NCI-H226 (cell line): ENCODE measurements at places on chromosomes 1 and 21.
A peak's percentile ranks its signal among the peaks of the same experiment; 100 is the strongest.

- DNase-seq, result no peak
These were observed 1.7 kb upstream of the FRRS1 start for GRCh38 chr1:99768104-99768503.

- no peak for DNase-seq
These were observed 69.2 kb downstream of the PAPPA2 start for GRCh38 chr1:176531921-176532897.

DNA sequence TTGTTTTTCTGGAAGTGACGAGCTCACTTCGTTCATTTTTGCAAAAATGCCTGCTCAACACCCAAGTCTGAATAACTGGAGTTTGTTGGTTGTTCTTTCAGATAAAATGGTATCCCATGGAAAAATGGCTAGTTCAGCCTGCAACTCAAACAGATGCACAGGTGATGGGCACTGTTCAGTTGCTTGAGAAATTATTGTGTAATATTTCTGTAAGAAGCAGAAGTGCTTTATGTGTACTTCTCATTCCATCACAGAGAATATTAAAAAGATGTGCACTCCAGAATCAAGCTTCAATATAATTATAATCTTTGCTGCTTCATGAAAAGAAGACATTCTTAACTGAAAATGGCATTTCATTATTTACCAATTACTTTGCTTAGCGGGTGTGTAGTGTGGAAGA, 9.1 kb downstream of the SYT2 start:
- DNase-seq, result no peak

DNA sequence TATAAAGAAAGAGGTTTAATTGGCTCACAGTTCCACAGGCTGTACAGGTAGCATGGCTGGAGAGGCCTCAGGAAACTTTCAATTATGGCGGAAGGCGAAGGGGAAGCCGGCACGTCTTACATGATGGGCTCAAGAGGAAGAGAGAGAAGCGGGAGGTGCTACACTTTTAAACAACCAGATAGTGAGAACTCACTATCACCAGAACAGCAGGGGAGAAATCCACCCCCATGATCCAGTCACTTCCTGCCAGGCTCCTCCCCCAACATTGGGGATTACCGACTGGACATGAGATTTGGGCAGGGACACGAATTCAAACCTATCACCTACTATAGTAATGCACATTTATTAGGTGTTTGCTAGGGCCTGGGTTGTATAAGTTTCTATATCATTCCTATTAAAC, 117.8 kb downstream of the ZMYM4 start:
- no peak for DNase-seq

- no peak for DNase-seq
These were observed 79.7 kb upstream of the LPGAT1 start for GRCh38 chr1:211910113-211910884.

GRCh38 chr1:5223206-5223605, 568.8 kb downstream of the AJAP1 start:
- DNase-seq, result no peak

GRCh38 chr21:45543371-45543709, 1.1 kb upstream of the SLC19A1 start:
- no peak for DNase-seq

DNA sequence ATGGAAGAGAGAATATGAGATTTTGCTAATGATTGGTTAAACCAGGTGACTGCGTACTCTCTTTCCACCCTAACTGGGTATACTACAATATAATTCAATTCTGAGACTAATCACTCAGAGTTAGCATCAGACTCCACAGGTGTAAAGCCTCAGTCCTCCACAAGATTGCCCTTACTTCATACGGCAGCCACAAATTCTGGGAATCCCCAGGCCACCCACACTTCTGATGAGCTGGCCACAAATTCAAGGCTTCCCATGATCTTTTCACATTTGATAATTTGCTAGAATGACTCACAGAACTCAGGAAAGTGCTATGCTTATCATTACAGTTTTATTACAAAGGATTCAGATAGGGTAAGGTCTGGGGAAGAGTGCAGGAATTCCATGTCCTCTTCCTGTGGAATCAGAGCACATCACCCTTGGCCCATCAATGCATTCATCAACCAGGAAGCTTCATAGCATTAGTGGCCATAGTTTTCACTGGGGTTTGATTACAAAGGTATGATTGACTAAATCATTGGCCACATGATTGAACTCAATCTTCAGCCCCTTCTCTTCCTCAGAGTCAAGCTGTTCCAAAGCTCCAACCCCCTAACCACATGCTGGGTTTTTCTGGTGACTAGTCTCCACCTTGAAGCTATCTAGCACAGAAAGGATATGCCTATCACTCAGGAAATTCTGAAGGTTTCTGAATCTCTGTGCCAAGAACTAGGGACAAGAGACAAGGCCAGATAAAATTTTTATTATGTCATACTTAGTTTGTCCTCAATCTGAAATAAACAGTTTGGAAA, 131.7 kb downstream of the HHIPL2 start:
- peak; percentile 3 for DNase-seq

- DNase-seq, result no peak
These were observed 7.9 kb downstream of the KIF21B start for GRCh38 chr1:201015551-201016091.

DNA sequence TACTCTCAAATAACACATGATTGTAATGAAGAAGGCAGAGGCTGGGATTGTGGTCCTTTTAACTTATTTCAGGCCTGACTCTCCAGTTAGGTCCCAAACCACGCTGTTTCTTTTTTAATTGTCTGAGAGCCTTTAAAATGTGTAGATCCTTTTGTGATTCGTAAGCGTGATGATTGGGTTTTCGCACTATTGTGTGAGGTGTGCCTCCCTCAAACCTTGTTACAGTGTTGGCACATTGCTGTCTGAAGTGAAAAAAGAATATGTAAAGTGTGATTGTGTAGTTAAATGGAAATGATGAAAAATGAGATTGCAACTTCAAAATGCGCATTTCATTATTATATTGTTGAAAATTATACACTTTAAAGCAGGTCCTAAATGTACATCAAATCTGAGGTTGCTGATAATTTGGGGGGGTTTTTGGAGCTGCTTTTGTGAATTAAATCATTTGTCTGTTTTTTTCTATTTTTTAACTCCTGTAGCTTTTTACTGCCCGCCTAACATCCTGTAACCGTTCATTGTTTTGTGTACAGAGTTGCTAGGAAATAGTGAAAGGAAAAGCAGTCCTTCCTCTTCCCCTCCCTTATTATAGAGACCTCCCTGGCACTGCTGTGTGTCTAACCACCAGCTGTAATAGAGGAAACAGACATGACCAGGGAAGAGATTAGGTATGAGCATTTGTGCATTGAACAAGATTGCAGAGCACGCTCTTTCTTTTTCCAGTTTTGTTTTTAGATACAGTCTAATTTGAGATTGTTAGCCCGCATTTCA, 43.3 kb downstream of the IARS2 start:
- no peak for DNase-seq

DNA sequence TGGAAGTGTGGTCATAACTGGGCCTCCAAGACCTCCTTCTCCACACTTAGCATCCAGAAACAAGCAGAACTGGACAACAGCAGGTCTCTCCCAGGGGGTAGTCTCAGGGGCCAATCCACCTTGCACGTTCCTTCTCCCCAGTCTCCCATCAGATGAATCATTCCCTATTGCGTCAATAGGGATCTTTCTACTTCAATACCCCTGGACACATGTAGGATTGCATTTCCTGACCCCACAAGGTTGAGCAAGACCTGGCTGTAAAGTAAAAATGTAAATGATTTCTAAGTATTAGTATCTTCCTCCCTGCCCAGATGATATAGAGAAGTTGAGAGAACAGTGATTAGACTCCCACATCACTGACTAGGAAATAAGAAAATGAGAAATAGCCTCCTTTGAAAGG, 224.5 kb upstream of the CSF3R start:
- DNase-seq, result no peak

DNA sequence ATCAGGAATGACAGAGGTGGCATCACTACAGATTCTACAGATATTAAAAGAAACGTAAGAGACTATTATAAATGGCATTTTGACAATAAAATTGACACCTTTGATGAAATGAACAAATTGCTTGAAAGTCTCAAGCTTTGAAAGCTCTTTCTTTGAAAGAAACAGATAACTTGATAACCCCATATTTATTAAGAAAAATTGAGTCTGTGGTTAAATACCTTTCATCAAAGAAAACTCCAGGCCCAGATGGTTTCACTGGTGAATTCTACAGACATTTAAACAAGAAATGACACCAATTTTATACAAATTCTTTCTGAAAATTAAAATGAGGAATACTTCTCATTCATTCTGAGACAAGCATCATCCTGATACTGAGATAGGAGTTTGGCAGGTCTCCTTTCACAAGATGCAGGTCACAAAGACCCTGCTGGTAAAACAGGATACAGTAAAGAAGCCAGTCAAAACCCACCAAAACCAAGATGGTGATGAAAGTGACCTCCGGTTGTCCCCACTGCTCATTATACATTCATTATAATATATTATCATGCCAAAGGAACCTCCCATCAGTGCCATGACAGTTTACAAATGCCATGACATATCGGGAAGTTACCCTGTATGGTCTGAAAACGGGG, 210.9 kb downstream of the AKT3 start:
- DNase-seq, result no peak

DNA sequence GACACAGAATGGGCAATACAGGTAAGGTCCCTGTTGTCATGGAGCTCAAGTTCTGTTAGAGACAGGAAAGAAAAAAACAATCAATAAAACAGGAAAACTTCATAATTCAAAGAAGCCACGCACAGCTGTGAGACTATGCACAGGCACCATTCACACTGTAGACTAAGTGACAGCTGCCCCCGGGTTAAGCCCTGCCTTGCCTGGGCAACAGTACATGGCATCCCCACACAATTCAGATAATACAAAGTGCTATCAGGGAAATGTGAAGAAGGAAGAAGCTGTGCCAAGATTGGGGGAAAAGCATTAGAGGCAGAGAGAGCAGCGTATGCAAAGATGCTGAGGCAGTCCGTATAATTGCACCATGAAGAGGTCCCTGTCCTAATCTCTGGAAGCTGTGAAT, 9.0 kb upstream of the KCNE2 start:
- no peak for DNase-seq

- DNase-seq, result no peak
These were observed 73.7 kb downstream of the DDR2 start for GRCh38 chr1:162706003-162706402.

DNA sequence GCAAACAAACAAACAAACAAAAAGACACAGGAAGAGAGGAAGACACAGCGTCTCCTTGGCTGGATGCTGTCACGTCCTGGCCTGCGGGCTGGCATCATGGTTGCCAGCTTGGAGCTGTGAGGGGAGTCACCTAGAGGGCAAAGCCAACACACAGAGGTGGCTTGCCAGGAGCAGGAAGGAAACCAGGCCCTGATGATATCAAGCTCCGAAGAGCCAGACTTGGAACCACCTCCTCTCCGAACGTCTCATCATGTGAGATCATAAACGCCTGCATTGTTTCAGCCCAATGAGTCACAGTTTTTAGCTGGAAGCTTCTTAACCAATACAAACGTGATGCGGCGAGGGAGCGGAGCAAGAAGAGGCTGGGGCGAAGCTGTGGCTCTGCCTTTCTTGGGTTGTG, 8.7 kb downstream of the PLA2G2D start:
- DNase-seq, result peak; percentile 47

GRCh38 chr1:218620956-218621355, 275.8 kb downstream of the TGFB2 start:
- DNase-seq, result no peak

- no peak for DNase-seq
These were observed 105.6 kb upstream of the USH2A start for GRCh38 chr1:216528816-216529215.

DNA sequence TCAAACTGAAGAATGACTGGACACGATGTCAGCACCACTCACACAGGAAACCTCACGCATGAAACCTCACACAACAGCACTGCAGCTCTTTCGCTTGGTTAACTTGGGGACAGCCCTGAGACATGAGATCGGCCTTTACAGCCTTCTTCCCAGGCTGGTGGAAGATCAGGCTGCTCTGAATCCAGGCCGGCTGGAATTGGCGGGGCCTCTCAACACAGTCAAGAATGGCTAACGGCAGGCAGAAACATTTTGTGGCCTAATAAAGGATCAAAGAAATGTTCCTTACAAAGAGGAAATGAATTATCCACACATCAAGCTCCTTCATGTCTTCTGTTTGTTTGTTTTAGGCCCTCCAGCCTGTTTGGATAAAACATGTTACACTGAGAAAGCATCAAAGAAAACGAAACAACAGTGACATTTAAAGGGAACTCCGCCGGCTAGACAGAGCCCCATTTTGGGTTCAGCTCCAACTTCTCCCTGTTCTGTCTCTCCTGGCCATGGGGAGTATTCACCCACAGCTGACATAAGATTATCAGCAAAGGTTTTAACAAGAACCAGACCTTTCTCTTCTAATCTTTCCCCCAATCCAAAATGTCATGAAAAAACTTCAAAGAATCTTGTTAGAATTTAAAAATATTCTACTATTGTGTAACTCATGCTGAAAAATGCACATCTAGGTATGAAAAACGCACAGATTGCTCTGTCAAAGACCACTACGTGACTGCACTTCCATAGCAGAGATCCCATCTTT, 131.2 kb downstream of the SLC45A1 start:
- DNase-seq, result no peak

- no peak for DNase-seq
These were observed 1.4 kb downstream of the VPS13D start for GRCh38 chr1:12231276-12231595.

- DNase-seq, result no peak
These were observed 703 bp downstream of the ERI3 start for GRCh38 chr1:44354268-44354839.

GRCh38 chr21:24289539-24289938, 1317.7 kb downstream of the MRPL39 start:
- DNase-seq, result no peak

DNA sequence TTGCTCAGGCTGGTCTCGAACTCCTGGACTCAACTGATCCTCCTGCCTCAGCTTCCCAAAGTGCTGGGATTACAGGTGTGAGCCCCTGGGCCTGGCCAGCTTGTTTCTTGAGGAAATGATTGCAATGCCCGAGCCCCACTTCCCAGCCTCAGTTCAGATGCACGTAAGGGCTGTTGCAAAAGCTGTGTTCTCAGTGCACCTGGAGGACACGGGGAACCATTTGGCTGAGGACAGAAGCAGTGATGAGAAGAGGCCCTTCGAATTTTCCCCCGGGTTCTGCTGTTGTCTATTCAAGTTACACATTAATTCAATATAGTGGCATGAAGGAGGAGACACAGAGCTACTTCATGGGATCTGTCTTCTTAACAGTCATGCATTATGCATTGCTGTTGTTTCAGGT, 78.8 kb upstream of the WDR26 start:
- no peak for DNase-seq

DNA sequence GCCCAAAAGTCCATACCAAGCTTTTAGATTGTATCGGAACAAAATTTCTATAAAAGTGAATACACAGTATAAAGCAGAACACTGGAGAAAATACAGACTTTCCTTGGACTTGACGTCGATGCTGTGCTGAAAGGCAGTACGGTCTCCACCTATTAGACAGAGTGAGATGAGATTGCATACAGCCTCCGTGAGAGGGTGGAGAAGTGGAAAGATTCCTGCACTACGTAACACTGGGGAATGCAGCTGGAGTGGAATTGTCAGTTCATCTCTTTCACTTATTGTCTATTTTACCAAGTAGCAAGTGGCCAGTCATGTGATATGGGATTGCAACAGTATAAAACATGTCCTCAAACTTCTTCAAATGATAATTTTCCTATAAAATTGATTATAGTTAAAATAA, 209.5 kb downstream of the ZP4 start:
- no peak for DNase-seq

- DNase-seq, result no peak
These were observed 3.5 kb downstream of the PAPPA2 start for GRCh38 chr1:176466514-176466913.

GRCh38 chr1:57916041-57916440, 492.2 kb upstream of the DAB1 start:
- no peak for DNase-seq

GRCh38 chr21:15667819-15668218, 62.0 kb upstream of the USP25 start:
- DNase-seq, result no peak

- DNase-seq, result no peak
These were observed 199.7 kb upstream of the ADGRL2 start for GRCh38 chr1:81600878-81601622.
